ENCODE measurements at places on chromosomes 6 and 20.

GRCh38 chr6:22043284-22043962, 253.4 kb downstream of the PRL start:
- no peak for DNase-seq

DNA sequence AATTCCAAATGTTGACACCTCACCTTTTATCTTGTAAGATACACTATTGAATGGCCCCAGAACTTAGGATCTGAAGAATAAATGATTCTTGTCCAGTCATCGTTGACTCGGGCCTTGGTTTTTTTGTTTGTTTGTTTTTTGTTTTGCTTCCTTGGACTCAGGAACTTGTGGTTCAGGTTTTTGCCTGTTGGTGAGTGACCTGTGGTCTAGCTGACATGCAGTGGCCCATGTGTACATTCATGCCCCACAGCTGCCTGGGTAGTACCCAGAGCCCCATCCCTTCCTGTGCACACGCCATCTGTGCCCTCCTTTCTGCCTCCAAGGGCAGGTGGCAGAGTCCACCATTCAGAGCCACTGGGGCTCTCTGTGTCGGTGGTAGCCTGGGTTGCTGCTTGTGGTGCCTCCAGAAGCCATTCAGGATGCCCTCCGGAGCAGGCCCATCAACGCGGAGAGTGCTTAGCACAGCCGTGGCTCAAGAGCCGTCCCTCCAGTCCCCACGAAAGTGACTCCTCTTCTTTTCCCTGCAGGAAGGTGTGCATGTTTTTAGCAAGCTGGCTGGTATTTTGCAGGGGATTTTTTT, 85.9 kb downstream of the SYNJ2 start:
- no peak for DNase-seq

- DNase-seq, result no peak
Measured at GRCh38 chr6:118603372-118603771, 48.0 kb downstream of the CEP85L start.

DNA sequence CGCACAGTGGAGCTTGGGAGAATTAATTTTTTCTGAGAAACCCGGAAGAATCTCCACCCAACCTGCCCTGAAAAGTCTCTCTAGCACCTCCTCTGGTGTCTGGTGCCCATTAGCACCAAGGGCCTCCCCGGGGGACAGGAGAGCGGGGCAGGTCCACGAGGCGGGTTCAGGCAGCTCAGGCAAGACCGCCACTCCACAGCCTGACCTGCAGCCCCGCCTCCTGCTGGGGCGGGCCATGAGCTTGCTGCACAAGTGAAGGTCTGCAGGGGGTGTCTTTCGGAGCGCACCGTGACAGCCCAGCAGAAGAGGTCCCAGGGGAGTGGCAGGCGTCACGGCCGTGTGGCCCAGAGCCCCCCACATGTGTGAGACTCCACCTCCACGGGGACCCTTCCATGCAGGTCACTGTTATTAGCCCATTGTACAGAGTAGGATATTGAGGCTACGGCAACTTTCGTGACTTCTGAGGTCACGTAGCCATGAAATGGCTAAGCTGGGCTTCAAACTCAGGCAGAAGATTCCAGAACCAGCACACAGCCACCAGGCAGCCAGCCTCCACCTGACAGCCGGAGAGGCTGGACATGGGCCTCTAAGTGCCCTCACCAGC, 63.9 kb upstream of the SLCO4A1 start:
- DNase-seq, result no peak

DNA sequence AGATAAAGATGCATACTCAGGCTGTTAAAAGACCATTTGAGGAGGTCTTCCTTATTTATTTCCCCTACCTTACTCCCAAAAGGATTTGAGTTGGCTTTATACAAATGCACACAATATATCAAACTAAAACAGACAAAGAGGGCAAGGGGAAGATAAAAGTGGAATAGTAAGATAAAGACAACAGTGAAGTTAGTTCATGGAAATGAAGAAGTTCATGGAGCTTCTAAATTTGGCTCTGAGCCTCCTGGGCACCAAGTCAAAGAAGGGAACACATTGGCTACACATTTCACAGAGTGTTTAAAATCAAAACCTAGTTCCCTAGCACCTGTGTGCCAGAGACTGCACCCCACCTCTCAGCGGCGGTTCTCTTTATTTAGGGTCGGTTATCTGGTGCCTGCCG, 25.8 kb upstream of the ARMC2 start:
- DNase-seq, result no peak

GRCh38 chr20:32993496-32994050, 10.7 kb downstream of the SUN5 start:
- no peak for DNase-seq

All from cardiac muscle cell (in vitro differentiated cells and primary cell).